Stimulated activated CD8-positive, alpha-beta memory T cell treated with anti-CD3 and anti-CD28 coated beads, Interleukin-7, amount 100 ng/mL, for 1 hour (primary cell): ENCODE measurements at places on chromosomes 11 and 22.
A peak's percentile ranks its signal among the peaks of the same experiment; 100 is the strongest.

DNA sequence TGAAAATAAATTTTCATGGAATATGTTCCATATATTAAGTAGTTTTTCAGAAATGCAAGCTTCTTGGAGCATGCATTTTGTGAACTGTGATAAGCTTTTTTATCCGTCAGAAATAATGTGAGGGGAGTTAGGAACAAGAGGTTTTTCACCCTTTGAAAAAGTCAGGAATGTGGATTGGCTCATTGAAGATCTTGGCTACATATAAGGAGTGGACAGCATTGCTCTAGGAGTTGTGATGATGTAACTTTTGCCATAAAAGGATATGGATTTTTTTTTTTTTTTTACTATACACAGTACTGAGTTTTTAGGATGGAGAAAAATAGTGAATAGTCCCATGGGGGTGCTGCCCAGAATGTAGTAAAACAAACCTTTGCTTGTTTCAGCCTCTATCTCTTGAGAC, 180.2 kb downstream of the NAV2 start:
- DNase-seq, result no peak

GRCh38 chr11:64021757-64022093, 14.0 kb upstream of the FLRT1 start:
- no peak for DNase-seq

- no peak for DNase-seq
These were observed 20.9 kb upstream of the ARHGAP8 start for GRCh38 chr22:44731357-44731970.

DNA sequence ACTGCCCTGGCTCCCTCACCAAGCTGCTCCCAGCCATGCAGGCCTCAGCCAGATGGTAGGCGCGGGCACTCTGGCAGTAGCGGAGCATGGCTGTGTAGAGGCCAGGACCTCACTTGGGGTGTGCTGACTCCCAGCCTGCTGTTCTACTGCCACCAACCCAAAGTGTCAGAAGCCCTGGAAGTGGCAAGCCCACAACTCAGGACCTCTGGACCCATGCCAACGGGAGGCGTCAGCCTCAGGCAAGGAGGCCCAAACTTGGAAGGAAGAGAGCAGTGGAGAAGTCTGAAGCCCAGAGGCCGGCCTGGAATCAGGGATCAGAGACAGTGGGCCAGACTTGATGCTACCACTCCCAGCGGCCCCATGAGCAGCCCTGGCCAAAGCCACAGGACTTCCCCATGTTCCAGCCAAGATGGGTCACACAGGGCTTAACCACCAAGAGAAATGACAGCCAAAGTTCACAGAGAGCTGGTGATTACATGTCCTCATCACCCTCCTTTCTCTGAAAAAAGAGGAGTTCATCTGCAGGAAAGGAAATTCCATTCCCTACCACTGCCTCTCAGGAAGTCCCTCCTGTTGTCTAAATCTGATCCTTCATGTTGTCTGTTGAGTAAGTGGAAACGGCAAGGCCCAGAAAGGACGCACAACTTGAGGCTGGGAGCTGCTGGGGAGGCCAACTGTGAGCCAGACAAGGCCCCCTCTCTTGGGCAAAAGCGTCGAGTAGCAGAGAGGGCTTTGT, 4.4 kb downstream of the ARRB1 start:
- DNase-seq, result no peak

GRCh38 chr11:122656073-122656630, 630 bp downstream of the UBASH3B start:
- DNase-seq, result no peak

DNA sequence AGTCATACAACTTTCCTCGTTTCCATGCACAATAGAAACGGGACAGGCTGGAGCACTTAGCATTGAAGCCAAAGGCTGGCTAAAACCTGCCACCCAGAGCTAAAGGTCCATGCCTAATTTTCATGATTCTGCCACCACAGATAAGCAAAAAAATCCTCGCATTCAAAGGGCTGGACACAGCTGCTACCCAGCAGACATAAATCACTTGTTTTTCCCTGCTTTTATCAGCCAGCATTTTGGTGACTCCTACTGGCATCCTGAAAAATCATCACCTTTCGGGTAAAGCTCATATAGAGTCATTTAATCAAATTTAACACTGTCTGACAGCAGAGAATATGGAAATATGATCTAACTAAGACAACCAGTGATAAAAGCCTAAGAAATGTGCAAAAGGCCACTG, 37.9 kb downstream of the ALG9 start:
- DNase-seq, result no peak

- DNase-seq, result no peak
These were observed 6.9 kb downstream of the CYTH4 start for GRCh38 chr22:37289156-37289735.

DNA sequence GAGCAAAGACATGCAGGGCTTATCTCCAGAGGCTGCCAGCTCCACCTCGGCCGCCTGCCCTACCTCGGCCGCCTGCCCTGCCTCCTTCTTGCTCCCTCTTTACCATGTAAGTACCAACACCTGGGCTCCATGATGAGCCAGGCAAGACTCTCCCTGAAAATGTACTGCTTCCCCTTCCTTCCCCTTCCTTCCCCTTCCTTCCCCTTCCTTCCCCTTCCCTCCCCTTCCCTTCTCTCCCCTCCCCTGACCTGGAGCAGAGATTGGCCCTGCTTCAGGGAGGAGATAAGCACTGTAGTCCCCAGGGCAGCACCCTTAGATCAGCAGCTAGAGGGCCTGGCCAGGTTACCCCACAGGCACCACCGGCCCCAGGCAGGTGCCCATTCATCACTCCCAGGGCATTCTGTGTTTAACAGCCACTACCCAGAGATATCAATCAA, 25.4 kb upstream of the ADORA2A start:
- DNase-seq, result no peak

DNA sequence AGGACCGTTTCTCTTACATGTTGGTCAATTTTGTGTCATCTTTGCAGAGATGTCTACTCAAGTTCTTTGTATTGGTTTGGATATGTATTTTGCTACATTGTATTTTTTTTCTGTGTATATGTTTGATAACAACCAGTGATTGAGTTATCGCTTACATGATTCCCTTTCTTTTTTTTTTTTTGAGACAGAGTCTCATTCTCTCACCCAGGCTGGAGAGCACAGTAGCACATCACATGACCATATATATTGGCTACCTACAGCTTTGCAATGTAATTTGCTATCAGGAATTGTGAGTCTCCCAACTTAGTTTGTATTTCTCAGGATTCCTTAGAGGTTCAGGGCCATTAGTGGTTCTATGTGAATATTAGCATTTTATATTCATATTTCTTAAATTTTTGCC, 59.5 kb downstream of the LRRC74B start:
- DNase-seq, result no peak

- no peak for DNase-seq
These were observed at the start of gene DNAJC4 for GRCh38 chr11:64230171-64230984. Gene DNAJC4 (plus strand): TSS chr11:64230548. CDS start chr11:64230855, 307 bp downstream.

DNA sequence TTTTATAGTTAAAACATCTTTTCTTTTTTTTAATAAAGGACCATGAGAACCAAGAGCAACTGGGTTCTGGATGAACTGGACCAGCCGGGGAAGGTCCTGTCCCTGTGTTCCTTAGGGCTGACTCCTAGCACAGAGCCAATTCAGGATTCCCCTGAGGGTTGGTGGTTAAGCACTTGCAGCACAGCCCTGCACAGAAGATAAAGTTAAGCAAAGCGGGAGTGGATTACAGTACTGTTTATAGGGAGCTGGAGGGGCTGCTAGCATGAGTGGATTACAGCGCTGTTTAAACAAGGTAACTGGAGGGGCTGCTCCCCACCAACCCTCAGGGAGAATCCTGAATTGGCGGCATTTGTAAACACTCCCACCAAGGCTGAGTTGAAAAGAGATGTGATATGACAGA, 90.6 kb downstream of the CELSR1 start:
- DNase-seq, result no peak

- no peak for DNase-seq
These were observed 30.1 kb downstream of the ATG16L2 start for GRCh38 chr11:72844356-72844755.

- no peak for DNase-seq
These were observed 29.0 kb downstream of the TTLL1 start for GRCh38 chr22:43060183-43060582.

DNA sequence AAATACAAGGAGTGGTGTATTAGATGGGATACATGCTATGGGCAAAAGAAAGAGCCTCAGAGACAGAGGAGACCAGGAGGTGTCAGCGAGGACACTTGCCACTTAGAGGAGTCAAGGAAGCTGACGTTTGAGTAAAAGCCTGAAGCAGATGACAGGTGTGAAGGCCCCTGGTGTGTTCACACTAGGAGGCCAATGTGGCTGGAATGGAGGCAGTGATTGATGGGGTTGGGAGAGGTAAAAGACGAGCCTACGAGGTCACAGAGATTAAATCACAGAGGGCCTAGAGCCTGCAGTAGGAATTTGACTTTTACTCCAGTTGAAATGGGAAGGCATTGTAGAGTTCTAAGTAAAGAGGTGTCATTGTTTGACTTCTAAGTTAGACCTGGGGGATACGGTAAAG, 12.0 kb upstream of the GDPD5 start:
- DNase-seq, result no peak

DNA sequence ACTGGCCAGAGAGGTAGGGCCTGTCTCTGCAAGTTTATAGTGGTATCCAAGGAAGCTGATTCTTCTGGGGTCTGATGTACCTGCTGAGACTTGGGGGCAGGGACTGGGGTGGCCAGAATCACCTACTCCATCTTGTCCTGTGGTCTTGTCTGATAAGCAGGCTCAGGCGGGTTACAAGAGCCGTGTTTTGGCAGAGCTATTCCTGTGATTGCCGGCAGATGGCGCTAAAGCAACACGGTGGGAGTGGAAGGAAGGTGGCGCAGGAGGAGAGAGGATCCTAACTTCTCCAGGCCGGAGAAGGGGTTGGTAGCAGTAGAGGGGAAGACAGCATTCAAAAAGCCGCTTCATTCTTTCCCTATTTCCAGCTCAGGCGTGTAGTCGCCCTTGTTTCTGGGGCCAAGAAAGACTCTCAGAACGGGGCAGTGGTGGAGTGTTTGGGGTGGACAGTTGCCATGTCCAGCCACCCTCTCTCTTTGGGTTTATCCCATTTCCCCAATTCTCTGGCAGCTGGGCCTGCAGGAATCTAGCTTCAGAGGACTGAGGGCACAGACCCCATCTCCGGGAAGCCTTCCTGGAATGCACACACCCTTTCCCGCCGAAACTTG, 15.1 kb downstream of the CHRM1 start:
- peak; percentile 69 for DNase-seq

DNA sequence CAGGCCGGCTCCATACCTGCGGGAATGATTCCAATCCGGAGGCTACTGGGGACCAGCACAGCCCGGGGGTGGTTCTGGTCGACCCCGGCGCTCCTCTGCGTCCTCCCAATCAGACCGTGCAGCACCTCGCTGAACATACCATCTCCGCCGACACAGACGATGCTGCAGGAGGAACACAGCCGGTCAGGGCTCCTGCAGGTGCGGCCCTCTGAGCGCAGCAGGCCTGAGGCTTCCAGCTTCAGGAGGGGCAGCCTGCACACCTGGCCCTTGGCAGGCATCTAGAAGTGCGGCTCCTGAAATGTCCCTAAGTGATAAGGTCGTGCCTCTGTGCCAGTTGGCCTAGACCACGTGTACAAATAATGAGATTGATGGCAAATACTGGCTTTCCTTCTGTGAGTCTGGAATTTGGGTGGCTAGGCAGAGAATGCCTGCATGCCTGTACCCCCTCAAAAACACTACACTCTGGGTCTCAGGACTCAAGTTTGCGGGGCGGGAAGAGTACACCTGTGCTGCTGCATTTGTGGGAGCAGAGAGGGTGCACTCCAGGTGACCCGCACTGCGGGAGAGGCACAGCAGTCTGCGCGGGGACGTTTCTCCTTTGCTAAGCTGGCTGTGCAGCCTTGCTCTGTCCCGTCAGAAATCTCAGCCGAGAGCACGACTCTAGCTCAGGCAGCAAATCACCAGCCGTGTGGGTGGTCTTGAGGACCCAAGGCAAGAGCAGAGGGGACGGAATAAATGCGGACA, 30.1 kb downstream of the CERK start:
- DNase-seq, result no peak

DNA sequence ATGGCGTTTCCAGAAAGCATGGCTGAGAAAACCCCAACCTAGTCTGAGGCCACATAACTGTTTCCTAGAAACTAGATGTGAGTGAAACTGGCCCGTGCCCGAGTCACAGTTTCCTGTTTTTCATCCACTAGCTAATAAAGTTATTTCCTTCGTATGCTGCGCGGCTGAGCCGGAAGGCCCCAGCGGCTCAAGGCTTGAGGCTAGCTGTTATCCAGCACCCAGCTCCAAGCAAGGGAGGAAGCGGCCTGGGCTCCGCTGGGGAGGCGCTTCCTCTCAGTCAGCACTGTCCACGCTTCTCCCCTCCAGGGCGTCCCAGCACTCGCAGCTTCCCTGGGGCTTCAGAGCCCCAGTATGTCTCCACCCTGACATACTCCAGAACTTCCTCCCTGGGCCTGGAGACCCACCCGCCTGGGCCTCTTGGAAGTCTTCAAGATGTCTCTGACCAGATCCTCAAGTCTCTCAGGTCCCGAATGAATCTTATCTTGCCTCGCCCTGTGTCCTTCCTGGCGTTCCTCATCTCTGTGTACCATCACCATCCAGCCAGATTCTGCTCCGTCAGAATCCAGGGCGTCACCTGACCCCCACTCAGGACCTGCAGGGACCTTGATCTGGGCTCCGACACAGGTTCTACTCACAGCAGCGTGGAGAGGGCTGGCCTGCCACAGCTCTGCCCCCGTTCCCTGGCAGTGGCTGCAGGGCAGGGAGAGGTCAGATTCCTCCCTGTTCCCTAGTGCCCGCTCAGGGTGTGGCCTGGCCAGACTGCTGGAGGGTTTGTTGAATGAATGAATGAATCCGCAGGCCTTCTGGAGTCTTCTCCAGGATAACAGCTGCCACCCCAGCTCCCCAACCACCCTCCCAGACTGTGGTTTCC, 81.9 kb downstream of the LRRC32 start:
- DNase-seq, result no peak

- no peak for DNase-seq
These were observed 30.4 kb upstream of the TENM4 start for GRCh38 chr11:79471071-79471844.

DNA sequence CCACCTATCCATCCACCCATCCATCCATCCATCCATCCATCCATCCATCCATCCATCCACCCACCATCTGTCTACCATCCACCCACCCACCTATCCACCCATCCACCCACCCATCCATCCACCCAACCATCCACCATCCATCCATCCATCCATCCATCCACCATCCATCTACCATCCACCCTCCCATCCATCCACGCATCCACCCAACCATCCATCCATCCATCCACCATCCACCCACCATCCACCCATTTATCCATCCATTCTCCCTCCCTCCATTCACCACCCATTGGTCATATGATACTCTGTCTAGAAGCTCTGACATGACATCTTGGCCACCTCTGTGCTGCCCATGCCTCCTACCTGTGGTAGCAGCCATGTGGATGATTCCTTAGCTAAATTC, 31.7 kb downstream of the MUC2 start:
- no peak for DNase-seq

DNA sequence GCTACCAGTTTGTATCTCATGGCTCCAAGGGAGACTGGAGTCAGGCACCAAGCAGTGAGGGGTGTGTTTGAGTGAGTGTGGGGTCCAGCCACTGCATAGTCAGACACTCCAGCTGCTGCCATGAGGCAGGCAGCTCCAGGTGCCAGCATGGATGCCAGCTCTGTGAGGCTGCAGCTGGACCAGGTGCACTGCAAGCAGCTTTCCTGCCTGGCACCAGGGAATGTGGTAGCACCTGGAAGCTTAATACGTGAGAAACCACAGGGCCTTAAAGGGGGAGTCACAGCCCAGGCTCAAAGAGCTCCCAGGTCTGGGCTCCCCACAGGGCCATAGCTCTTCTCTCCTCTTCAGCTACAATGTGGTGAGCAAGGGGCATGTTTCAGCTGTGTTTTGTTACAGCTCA, 817.8 kb upstream of the LUZP2 start:
- DNase-seq, result no peak

- DNase-seq, result no peak
These were observed 174.2 kb upstream of the PDGFD start for GRCh38 chr11:104338186-104338585.
